ENCODE measurements at places on chromosomes 5 and 9.

GRCh38 chr9:113798062-113799030 is 77.8 kb upstream of the ZNF618 start:
- DNase-seq = no peak

- DNase-seq = no peak
These were observed 399.0 kb downstream of the HTR1A start for GRCh38 chr5:63563008-63563917.

DNA sequence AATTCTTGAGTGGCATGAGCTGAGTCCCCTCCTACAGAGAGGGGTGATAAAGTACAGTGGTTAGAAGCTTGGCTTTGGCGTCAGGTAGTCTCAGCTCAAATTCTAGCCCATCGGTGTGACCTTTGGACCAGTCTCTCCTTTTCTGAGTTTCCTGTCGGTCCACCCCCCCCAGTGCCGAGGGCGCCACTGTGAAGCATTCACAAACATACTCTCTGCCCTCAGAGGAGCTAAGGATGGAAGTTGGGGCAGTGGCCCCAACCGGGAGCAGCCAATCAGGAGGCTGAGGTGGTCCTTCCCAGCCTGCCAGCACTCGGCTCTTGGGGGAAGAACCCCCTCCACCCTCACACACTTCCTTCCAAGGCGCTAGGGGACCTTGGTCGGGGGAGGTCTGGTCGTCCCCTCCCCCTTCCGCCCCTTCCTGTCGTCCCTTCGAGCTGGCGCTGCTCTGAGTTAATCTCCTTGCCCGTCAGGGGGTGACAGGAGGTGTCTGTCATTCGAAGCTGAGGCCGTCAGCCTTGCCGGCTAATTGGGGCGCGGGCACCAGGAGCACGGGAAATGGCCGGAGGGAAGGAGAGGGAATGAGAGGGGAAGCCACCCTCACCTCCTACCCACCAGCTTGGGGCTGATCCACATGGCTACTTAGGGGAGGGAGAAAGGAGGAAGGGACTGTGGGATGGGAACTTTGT is 53.0 kb downstream of the CXXC5 start:
- DNase-seq = no peak

DNA sequence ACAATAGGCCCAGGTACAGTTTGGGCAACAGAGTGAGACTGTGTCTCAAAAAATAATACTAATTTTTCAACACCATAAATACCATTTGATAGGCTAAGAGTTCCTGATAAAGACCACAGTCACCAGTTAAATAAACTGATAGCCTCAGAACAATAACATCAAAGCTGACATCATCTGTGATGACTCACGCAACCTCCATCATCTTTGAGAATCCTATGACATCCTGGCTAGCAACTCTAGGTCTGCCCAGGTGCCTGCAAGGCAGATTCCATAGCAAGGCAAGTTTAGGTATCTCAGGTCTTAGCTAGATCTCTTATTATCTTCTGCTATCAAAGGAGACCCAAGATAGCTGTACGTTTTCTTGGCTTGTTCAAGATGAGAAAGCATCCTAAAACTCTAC is 30.5 kb upstream of the UBAP2 start:
- DNase-seq = no peak

- DNase-seq = no peak
These were observed 214.1 kb downstream of the HSPA4 start for GRCh38 chr5:133265720-133266526.

DNA sequence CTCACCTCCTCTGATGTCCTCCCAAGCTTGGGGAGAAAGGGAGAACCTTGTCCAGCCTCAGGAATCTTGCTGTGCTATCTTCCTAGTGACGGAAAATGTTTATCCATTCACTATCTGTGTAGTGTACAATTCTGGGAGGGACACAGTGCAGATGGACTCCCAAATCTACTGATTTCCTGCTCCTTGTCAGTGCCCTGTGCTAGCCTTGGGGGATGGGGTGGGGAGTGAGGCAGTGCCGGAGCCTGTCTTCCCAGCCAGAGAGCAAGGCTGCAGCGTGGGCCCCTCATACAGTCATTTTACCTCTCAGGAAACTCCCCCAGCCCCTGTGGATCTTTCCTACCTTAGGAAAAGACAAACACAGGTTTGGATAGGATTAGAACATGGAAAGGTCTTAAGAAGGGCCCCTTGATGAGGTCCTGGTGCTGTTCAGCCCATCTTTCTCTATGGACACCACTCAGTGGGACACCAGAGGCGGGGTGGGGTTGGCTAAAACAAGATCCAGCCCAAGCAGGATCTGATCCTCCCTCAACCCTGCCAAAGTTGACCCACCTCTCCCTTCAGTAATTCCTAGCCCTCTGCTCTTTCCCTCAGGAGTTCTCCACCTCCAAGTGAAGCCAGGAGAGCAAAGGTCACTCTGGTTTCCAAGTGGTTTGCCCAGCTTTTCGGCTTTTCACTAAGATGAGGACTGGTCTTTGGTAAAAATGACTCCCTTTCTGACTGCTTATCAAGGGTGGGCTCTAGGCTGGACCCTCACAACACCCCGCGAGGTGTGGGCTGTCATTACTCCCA is 3.4 kb downstream of the DOLK start:
- no peak for DNase-seq

GRCh38 chr9:89773170-89773569 is 168.4 kb downstream of the GADD45G start:
- DNase-seq = no peak

DNA sequence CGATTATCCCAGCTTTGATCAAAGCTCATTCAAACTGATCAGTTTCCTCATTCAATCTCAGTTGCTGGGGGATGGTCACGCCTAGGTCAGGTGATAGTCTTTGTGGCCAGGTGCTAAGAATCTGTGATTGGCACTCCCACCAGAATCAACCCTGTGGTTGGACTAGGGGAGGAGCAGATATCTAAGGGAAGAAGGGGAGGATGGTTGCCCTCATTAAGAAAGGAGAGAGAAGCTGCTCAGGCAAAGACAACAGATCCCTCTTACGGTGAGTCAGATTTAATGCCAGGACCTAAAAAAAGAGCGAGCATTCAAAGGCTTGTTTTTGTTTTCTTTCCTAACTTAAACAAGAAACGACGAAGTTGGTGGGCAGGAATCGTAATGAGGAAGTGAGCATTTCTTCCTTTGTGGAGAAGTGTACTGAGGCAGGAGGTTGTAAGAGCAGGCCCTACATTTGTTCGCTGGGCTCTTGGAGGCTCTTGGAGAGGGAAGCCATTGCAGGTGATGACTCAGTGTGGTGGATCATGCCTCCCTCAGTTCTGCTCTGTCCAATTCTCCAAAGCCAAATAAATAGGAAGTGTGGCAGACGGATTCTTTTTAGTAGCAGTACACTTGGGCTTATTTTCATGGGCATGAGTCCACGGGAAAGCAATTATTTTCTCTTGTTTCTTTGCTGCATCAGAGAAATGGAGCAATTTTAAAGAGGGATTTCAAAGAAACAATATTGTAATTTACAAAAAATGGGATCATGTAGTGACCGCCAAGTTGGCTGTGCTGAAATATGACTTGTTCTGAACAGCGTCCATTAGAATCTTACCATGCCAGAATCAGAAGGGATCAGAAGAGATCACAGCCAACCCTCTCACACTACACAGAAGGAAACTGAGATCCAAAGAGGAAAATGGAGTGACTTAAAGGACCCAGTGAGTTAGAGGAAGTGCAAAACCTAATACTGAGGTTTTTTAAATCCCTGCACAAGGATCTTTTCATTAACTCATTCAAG is 18.7 kb upstream of the TGFBR1 start:
- DNase-seq = no peak

DNA sequence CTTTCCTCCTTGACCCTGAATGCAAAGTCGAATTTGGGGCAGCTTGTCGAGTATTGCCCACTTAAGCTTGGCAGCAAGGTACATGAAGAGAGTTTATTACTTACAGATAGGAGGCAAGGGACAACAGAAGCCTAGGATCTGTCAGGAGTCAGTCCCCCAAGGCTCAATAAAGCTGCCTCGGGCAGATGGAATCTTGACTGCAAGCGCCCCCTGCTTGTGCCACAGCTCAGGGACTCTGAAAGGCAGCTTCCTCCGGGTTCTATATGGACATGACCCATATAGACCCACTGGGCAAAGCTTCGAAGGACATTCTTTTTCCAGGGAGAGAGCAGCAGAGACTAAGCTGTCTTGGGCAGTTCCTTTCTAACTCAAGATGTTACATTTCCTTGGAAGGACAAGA is 971.5 kb downstream of the EFNA5 start:
- DNase-seq = no peak

- DNase-seq = no peak
These were observed 12.1 kb downstream of the PROP1 start for GRCh38 chr5:177983763-177984583.

Data from activated CD8-positive, alpha-beta memory T cell treated with anti-CD3 and anti-CD28 coated beads, Interleukin-2, amount 50 U/mL, for 48 hours (primary cell).